ENCODE measurements at places on chromosomes 3 and 15. TPM values are rescaled to one million over a fixed set of nuclear protein-coding genes. Genes with fewer than 3 reads are reported as not detected.

Gene RLBP1
- polyA plus RNA-seq, result not detected

Gene SUCNR1
- polyA plus RNA-seq, result 1.7 TPM

Gene COL6A5
- polyA plus RNA-seq, result 1.5 TPM

Gene THSD4
- polyA plus RNA-seq, result 8.2 TPM

Gene CTDSPL2
- 5.5 TPM for polyA plus RNA-seq

Gene SRGAP3
- 1.5 TPM for polyA plus RNA-seq

Gene TRH
- 0.22 TPM for polyA plus RNA-seq

Gene ARHGEF3
- polyA plus RNA-seq, result 16.0 TPM

Gene ASB14
- polyA plus RNA-seq, result 0.12 TPM

Gene CIP2A
- polyA plus RNA-seq, result 1.1 TPM

Gene CASR
- polyA plus RNA-seq, result 0.02 TPM

Data from lung (tissue), 17 donors.